ENCODE measurements at places on chromosomes 13 and 19.
A peak's percentile ranks its signal among the peaks of the same experiment; 100 is the strongest.

DNA sequence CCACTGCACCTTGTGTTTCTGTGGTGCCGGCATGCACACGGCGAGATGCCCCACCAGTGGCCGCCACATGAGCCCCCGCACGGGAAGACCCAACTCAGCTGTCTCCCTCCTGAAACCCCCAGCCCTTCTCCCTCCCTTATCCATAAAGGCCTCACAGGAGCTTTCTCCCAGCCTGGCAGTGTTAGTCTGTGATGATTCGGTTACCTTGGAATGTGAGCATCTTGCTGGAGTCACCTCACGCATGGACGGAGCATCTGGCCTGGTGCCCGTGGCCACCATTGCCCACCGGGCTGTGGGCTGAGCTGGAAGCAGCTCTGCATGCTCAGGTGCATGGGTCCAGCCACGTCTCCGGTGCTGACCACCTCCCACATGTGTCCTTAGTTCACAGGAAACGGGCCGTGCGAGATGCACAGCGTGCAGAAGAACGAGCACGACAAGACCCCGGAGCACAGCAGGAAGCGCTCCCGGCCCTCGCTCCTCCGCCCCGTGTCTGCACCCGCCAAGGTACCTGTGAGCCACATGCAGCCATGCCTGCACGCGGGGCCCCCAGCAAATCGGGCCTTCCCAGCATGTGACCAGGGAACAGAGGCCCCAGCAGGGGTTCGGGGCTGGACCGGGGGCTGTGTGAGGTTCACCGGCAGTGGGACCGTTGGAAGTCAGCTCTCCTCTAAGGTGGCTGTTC lies 22.0 kb downstream of the SIN3B start:
- no peak for DNase-seq

- DNase-seq, result no peak
Measured at GRCh38 chr13:90751026-90751425, 596.5 kb upstream of the MIR17HG start.

DNA sequence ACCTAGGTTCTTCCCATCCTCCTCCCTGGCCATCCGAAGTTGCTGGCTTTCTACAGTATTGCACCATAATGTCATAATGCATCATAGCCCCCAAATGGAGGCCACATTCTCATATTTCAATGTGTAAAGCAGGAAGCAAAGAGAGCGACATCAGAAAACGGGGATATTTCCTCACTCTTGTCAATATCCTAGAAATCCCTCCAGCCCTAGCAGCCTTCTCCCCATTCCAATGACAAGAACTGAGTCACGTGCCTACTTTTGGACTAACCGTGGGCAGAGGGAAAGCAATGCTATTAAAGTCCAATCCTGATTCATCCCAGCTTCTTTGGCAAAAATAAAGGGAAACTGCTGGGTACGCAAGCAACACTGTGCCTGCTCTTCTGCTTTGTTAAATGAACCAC lies 4.3 kb upstream of the RAP2A start:
- DNase-seq, result no peak

DNA sequence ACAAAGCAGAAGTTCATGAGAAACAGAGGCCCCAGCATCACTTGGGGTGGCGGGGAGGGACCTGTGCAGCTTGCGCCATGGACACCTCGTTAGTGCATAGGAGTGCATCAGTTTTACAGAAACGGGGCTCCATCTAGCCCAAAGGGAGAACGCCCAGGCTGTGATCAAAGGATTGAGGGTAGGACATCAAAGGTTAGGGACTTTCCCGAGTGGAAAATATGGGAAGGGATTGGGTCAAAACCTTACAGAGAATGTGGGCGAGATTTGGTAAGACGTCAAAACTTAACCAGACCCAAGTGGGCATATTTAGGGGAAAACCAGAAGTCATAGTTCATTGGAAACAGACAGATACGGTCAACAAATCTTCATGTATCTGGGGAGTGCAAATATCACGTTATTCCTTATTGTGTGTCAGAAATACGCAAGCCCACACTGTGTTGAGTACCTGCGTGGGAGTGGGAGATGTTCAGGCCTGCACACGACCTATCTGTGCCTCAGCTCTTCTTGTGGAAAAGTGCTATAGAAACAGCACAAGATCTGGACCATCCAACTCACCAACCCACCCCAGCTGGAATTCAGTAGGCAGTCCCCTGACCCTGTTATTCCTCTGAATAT lies 9.4 kb upstream of the GRAMD1A start:
- DNase-seq, result no peak

- peak; percentile 23 for DNase-seq
Measured at GRCh38 chr19:4523306-4524110, 5.2 kb upstream of the PLIN4 start.

- no peak for DNase-seq
Measured at GRCh38 chr13:76853921-76854608, 32.1 kb downstream of the KCTD12 start.

- DNase-seq, result no peak
Measured at GRCh38 chr19:310141-310651, 19.0 kb upstream of the PLPP2 start.

- peak; percentile 38 for DNase-seq
Measured at GRCh38 chr13:27130979-27131623, 40.5 kb downstream of the USP12 start.

GRCh38 chr19:39053276-39054090 lies 21.1 kb upstream of the FBXO27 start:
- no peak for DNase-seq

GRCh38 chr13:65063753-65064152 lies 2166.4 kb downstream of the PCDH9 start:
- no peak for DNase-seq

DNA sequence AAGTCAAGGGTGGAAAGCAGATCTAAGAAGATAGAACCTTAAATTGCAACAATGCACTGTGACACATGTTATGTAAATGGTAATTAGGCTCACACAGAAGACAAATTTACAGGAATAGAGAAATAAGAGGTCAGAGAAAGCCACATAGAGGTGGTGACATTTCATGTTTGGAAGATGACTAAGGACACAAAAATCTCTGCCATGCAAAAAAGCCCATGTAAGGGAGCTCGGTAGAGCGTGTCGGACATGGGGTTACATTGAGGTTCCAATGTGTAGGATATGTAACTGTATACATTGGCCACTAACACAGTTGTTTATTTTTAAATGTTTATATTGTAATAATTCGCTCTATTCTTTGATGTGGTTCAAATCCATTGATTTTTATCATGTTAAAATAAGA lies 33.7 kb downstream of the SUGT1 start:
- DNase-seq, result no peak

DNA sequence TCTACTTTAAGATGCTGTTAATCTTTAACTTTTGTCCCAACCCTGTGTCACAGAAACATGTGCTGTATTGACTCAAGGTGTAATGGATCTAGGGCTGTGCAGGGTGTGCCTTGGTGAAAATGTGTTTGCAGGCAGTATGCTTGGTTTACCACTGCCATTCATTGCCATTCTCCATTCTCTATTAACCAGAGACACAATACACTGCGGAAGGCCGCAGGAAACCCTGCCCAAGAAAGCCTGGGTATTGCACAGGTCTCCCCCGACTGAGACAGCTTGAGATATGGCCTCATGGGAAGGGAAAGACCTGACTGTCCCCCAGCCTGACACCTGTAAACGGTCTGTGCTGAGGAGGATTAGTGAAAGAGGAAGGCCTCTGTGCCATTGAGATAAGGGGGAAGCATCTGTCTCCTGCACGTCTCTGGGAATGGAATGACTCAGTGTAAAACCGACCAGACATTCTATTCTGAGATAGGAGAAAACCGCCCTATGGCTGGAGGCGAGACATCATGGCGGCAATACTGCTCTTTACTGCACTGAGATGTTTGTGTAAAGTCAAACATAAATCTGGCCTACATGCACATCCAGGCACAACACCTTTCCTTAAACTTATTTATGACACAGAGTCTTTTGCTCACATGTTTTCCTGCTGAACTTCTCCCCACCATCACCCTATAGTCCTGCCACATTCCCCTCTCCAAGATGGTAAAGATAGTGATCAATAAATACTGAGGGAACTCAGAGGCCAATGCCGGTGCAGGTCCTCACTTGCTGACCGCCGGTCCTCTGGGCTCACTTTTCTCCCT lies 13.1 kb upstream of the ZNF888 start:
- DNase-seq, result no peak
